Activated gamma-delta T cell (primary cell): ENCODE measurements at places on chromosomes 11 and 22.

- peak; percentile 60 for DNase-seq
These were observed at the start of gene NEAT1 for GRCh38 chr11:65422633-65423515. Gene NEAT1, plus strand, starts transcription at chr11:65422798.

DNA sequence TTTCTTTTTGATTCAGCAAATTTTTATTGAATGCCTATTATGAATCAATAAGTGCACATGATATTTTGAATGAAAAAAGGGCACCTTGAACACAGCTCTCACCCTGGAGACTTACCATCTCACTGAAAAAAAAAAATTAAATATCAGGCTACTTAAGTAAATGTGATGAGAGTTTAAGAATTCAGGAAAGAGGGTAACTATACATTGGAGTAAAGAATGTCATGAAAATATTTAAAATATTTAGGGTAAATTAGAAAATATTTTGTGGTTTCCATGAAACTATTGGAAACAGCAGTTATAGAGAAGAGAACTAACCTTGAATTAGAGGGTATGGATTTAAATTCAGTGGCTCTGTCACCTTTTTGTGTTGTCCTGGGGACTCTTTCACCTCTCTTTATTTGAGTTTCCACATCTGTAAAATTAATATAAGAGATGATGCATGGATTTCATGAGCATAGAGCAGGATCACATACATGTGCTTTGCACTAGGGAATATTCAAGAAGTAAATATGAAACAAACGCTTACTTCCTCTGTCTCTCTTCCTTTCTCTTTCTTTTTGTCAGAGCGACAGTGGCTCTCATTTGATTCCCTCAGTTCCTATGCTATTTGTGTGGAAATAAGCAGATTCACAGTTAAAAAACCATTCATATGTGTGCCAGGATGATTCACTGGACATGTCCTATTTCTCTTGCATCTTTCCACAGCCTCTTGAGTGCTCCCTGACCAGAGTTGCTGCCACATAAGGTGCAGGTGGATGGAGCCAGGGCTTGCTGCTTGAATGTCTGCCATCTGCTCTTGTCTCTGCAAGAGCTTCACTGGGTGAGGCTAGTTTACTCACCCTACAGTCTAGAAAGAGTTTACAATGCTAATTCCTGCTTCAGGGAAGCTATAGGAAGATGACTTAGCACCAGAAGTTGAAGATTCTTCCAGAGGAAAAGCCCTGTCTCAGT, 533.1 kb downstream of the ETS1 start:
- DNase-seq: no peak

- DNase-seq: no peak
These were observed 9.6 kb downstream of the RCN1 start for GRCh38 chr11:32100495-32100894.

DNA sequence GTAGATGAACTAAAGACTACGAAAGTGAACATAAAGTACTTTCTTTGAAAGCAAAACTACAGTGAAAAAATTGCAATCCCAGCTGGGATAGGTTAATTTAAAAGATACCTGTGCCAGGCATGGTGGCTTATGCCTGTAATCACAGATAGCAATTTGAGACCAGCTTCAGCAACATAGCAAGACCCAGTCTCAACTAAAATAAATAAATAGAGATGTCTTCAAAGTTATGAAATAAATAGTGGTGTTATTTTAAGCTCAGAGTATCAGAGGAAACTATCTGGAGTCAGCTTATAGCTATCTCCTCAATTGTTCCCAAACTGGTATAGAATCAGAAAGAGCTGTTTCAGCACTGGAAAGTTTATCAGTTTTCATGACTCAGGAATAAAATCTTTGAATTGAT, 17.3 kb upstream of the MMP13 start:
- DNase-seq: no peak

DNA sequence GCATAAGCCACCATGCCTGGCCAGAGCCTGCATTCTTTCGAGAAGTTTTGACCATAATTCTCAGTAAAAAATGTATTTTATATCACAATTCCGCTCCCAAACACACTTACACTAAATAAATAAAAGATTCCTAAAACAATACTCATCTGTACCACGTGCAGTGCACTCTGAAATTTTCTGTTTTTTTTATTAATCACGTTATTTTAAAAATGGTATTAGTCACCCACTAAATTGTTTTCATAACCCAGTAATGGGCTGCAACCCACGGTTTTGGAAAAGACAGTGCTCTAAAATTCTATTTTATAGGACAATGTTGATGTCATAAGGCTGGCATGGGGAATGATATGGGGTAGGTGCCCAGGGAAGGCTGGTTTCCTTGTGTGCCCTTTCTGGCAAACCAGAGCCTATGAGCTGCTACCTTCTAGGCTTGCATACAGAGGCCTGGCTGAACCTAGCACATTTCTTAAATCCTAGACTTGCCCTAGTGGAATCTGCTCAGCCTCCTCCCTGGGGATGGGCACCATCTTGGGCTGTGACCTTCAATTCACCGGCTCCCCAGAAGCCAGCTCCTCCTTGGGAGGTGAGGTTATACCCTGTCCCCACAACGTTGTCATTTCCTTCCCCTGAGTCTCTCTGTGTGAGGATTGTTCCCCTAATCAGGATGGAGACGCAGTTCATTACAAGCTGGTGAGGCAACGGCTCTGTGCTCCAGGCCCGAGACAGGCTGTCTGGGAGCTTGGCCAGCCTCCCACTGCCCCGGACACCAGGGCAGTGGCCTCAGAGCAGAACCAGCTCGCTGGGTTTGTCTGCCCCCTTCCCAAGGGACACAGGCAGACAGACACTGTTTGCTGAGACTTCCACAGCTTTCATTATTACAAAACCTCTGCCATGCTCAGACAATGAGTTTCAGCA, 116.5 kb upstream of the NAV2 start:
- no peak for DNase-seq

GRCh38 chr11:86360775-86361395, 13.8 kb upstream of the CCDC81 start:
- no peak for DNase-seq

- DNase-seq: no peak
These were observed 456 bp upstream of the SPI1 start for GRCh38 chr11:47378836-47379170.

GRCh38 chr11:75561426-75562047, 516 bp upstream of the SERPINH1 start:
- no peak for DNase-seq

- DNase-seq: no peak
These were observed 160.7 kb downstream of the SHANK2 start for GRCh38 chr11:71091506-71092265.

GRCh38 chr11:135023499-135023898, 611.5 kb upstream of the B3GAT1 start:
- DNase-seq: no peak

DNA sequence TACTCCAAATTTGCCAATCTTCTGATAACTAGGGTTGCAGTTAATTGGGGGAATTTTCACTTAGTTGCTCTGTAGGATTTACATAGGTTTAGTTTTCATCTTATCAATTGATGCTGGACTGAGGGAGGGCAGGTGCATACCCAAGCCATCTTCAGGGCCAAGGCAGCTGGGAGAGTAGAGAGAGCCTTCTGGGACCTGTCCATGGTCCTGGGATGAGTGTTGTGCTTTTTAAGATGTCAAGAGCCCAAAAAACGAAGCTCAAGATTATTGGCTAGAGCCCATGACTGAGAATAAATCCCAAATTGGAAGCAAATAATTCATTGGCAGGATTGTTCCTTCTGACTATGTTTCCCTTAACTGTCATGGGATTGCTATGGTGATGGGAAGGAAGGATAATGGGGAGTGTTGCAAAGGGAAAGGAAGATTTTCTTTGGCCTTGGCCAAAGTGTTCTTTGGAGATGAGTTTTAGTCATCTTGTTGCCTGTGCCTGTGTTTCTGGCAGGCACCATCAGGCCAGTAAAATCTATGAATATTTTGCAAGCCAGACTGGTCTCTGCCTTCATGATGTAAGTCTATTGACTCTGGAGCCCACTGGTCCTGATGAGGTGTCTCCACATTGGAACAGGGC, 4.5 kb downstream of the SLC22A6 start:
- DNase-seq: no peak

GRCh38 chr22:19889951-19890350, 35.3 kb upstream of the GNB1L start:
- DNase-seq: no peak

GRCh38 chr22:28243539-28243938, 324.5 kb upstream of the PITPNB start:
- DNase-seq: no peak

- no peak for DNase-seq
These were observed at the start of gene SEZ6L for GRCh38 chr22:26169315-26170111. Gene SEZ6L, plus strand, starts transcription at chr22:26169462. Its CDS starts 208 bp downstream, at chr22:26169670.

- DNase-seq: no peak
These were observed 11.8 kb upstream of the APLNR start for GRCh38 chr11:57248780-57249383.

DNA sequence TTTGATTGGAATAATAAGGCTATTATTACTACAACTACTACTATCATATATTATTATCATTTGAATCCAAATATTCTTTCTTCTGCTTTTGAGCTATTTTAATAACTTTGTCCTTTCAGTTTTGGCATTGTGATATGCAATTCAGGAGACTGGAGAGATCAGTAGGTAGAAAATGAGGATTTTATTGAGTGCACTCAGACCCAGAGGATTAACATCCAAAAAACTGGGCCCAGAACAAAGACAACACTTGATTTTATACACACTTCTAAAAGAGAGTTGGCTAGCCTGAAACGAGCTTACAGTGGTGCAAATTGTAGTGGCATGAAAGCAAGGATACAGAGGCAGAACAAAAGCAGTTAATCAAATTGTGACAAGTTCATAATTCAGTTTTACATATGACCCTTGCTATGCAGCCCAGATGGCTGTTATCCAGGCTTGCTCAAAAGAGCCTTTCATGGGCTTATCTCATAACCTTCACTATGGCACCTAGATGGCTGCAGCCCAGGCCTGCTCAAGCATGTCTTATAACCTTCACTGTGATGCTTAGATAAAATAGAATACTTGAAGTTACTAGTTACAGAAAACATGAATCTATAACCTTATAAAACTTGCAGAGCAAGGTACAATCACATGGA, 796.3 kb upstream of the RAG2 start:
- DNase-seq: no peak

GRCh38 chr11:122339436-122340060, 223.5 kb upstream of the BLID start:
- no peak for DNase-seq

- no peak for DNase-seq
These were observed 282.5 kb downstream of the CTTN start for GRCh38 chr11:70680781-70681281.

- no peak for DNase-seq
These were observed 782 bp downstream of the SMARCB1 start for GRCh38 chr22:23787600-23787896.

GRCh38 chr11:121561240-121561639, 108.5 kb upstream of the SORL1-AS1 start:
- no peak for DNase-seq

DNA sequence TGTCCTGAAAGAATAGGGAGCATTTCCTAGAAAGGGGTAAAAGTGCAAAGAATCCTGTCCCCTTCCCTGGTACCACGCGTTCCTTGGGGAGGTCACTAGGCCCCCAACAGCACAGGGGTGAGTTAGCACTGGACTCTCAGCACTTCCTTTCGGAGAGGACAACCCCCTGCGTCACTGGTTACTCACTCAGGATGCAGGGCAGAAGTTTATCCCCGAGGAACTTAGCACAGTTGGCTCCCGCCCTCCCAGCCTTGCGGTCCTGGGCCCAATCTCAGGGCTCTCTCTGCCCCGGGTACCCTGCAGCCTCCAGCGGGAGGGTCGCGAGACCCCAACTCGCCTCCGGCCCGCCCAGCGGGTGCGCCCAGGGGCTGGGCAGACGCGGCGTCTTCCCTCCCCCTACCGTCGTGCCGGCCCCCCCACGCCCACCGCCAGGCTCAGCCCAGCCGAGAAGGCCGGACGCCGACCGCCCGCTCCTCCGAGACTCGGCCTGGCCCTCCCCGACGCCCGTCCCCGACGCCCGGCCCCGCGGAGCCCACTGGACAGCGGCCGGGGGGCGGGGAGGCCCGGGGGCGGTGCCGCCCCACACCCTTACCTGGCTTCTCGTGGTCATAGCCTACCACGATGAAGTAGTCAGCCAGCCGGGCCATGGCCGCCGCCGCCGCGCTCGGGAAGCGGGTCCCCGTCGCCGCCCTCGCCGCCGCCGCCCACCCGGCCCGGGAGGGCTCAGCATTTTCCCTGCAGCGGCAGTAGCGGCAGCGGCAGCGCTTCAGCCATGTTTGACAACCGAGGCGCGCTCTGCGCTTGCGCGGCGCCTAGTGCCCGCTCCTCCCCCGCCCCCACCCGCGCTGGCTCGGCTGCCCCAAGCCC, at the start of gene SBF2:
Gene SBF2, minus strand, starts transcription at position 797 of the 867 bp plus-strand sequence. Its CDS starts 150 bp downstream, at position 647.
- peak; percentile 71 for DNase-seq

- no peak for DNase-seq
These were observed 475.1 kb downstream of the BRD1 start for GRCh38 chr22:49352361-49353169.

DNA sequence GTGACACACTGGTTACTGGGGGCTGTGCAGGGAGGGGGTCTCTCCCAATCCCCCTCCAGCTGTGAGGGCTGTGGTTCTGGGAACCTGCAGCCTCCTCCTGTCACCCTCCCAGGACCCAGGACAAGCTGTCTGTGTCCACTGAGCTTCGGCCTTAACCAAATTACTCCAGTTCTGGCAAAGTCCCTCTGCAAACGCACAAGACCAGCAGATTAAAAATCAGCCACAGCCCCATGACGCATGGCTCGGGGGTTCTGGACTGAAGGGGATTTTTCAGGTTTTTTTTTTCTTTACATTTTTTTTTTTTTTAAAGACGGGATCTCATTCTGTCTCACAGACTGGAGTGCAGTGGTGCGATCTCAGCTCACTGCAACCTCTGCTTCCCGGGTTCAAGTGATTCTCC, 32.2 kb upstream of the A4GALT start:
- no peak for DNase-seq

GRCh38 chr11:67268081-67268961, 2.0 kb downstream of the GRK2 start:
- DNase-seq: peak; percentile 67

GRCh38 chr22:27768027-27768653, 33.4 kb downstream of the MN1 start:
- DNase-seq: no peak

GRCh38 chr11:70650075-70650909, 252.0 kb downstream of the CTTN start:
- DNase-seq: no peak

DNA sequence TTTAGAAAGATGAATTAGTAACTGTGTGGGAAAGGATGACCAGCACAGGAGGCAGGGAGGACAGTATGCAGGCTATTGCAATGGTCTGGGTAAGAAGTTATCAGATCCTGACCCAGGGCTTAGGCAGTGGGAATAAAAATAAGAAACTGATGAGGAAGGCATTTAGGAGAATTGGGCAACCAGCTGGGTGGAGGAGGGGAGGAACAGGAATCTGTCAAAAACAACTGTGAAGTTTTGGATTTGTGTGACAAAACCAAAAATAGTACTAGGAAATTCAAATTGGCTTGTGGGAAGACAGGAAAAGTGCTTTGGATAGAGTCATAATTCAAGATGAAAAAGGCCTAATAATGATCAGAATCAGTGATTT, 27.9 kb downstream of the MMP13 start:
- no peak for DNase-seq

GRCh38 chr11:93510196-93510873, 32.9 kb downstream of the SMCO4 start:
- no peak for DNase-seq

GRCh38 chr11:35525501-35526175, at the start of gene PAMR1:
Gene PAMR1, minus strand, starts transcription at chr11:35525616. Its CDS starts 31 bp downstream, at chr11:35525585.
- no peak for DNase-seq
